ENCODE measurements at places on chromosomes 4 and X. TPM values are rescaled to one million over a fixed set of nuclear protein-coding genes. Genes with fewer than 3 reads are reported as not detected.

DNA sequence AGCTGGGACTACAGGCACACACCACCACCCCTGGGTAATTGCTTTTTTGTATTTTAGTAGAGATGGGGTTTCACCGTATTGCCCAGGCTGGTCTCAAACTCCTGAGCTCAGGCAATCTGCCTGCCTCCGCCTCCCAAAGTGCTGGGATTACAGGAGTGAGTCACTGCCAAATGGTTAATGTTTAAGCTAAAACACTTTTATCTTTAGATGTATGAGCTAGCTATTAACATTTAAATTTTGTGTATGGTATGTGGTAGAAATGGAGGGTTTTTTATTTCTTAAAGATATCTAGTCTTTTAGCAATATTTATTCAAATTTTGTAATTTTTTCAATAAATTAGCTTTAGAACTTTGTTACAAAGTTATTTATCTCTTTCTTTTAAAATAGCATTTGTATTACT lies 1659.8 kb upstream of the ADGRL3 start:
- no peak for DNase-seq

Gene GPR50
- polyA plus RNA-seq, result not detected

Gene NSUN7
- polyA plus RNA-seq, result 0.75 TPM

Gene PWWP3B
- polyA plus RNA-seq, result not detected

Gene ESX1
- not detected for polyA plus RNA-seq

Gene PPEF2
- 0.32 TPM for polyA plus RNA-seq

GRCh38 chr4:163833669-163834068 lies 339.2 kb downstream of the TMA16 start:
- DNase-seq, result no peak

DNA sequence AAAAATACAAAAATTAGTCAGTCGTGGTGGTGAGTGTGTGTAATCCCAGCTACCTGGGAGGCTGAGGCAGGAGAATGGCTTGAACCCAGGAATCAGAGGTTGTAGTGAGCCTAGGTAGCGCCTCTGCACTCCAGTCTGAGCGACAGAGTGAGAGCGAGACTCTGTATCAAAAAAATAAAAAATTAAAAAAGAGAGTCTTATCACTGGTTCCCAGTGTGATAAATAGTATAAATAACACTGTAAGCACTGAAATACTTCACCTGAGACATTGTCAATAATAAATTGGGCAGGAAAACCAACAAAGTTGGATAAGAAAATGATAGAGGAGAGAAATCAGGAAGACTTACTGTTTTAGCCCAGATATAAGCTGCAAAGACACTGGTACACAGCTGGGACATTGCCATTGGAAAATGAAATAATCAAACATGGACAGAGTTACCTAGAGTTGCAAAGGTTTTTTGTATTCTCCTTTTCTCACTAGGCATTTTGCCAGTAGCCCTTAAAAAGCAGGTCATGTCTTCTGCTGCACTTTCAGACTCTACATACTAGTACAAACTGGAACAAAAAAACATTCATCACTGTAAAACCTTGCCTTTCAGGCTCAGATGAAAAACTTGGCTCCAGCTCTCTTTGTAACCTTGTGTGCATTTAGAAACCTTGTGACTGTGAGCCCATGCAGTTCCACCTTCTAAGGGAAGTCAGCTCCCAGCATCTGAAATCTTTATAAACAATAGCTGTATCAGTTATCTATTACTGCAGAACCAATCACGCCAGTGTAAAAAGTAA lies 55.0 kb upstream of the PPP1R2C start:
- DNase-seq, result no peak

DNA sequence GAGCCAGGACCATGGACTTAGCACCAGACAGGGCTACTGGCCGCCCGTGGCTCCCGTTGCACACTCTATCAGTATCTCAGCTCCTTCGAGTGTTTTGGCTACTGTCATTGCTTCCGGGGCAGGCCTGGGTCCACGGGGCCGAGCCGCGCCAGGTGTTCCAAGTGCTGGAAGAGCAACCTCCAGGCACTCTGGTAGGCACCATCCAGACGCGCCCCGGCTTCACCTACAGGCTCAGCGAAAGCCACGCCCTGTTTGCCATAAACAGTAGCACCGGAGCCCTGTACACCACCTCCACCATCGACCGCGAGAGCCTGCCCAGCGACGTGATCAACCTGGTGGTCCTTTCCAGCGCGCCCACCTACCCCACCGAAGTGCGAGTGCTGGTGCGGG lies 1.6 kb downstream of the FAT4 start:
- peak; percentile 3 for DNase-seq

Gene DSPP
- not detected for polyA plus RNA-seq

DNA sequence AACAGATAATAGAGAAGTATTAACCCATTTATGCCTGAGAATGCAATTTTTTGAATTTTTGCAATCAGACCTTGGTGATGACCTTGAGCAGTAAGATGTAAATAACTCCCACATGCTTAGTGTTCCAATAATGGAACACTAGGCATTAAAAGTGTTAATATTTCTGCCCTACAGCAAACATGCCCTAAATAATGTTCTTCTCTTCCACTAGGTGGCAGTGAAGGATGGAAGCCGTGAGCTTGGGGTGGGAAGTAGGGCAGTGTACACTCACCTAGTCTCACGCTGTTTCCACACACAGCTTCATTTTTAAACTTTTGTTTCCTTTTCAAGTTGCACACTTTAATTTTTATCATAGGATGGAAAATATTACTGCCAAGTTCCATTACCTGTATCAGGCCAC lies 613.1 kb upstream of the HS3ST1 start:
- DNase-seq, result no peak

- DNase-seq, result no peak
Observed at GRCh38 chrX:148536961-148537360, 36.5 kb downstream of the AFF2 start.

DNA sequence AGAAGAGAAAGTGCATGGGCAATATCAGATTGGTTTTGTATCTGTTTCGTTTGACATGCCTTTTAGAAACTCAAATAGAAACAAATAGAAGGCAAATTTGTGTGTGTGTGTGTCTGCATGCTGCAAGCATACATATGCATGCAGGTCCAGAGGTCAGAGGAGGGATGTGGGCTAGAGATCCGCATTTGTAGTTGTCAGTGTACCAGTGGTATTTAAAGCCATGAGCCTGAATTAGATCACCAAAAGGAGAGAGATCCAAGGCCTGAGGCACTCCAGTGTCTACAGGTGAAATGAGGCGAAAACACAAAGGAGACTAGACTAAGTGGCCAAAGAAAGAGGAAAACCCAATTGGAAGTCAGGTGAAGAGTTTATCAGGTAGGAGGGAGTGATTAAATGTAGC lies 106.7 kb downstream of the CORIN start:
- no peak for DNase-seq

Gene ARX
- polyA plus RNA-seq, result not detected

DNA sequence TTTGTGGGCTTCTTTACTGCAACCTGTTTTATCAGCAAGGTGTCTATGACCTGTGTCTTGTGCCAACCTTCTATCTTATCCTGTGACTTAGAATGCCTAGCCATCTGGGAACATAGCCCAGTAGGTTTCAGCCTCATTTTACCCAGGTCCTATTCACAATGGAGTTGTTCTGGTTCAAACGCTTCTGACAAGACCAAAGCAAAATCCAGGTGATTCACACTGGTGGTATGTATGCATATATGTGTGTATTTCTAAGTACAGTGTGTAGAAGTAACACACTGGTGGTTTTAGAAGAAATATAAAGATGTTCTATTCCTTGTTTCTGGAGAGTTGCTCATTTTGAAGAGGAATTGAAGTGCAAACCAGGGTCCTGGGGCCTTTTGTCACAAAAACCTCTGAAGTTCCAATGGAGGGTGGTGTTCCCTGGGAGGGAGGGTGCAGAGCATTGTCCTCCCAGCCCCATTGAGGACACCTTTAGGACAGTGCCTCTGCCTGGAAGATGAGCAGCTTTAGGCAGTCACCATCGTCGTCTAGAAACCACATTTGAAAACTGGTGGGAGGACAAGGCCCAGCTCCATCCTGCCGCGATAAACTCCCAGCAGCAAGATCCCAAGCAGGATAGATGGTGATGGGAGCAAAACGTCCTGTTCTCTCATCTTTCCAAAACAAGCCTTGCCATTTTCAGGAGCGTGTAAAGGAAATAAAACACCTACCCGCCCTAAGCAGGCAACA lies 191.4 kb downstream of the TSPAN5 start:
- no peak for DNase-seq

DNA sequence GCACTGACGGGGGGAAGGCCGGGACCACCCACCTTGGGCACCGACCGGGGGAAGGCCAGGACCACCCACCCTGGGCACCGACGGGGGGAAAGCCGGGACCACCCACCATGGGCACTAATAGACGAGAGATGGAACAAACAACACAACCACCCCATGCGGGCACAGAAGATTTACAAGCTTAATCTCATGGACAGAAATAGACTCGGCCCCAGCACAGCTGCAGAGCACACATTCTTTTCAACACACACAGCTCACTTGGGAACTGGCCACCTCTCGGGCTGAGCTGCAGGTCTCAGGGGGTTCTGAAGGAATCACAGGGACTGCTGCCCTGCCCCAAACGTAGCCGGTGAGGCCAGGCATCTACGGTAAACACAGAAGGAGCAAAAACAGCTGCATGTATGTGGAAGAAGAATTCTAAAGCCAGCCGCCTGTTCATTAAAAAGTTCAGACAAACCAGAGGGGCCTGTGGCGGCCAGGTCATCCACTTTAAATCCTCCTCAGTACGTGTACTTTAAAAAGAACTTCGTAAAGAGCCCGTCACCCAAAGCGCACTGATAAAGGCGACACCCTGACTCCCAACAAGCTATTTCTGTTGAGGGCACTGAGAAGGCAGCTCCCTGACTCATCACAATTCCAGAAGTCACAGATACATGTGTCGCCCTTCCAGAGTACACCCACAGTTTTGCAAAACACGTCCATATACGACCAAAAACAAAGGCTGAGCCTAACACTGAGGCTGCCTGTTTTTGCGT lies 17.7 kb downstream of the PPP2R3B start:
- DNase-seq, result no peak

GRCh38 chr4:15455290-15455689 lies 14.4 kb upstream of the CC2D2A start:
- no peak for DNase-seq

- DNase-seq, result no peak
Observed at GRCh38 chr4:20430259-20430941, 178.7 kb downstream of the SLIT2 start.

GRCh38 chr4:148238086-148238485 lies 204.1 kb downstream of the NR3C2 start:
- no peak for DNase-seq

Gene SLC30A9
- 12.6 TPM for polyA plus RNA-seq

GRCh38 chr4:113423631-113424030 lies 337.9 kb downstream of the CAMK2D start:
- DNase-seq, result no peak

DNA sequence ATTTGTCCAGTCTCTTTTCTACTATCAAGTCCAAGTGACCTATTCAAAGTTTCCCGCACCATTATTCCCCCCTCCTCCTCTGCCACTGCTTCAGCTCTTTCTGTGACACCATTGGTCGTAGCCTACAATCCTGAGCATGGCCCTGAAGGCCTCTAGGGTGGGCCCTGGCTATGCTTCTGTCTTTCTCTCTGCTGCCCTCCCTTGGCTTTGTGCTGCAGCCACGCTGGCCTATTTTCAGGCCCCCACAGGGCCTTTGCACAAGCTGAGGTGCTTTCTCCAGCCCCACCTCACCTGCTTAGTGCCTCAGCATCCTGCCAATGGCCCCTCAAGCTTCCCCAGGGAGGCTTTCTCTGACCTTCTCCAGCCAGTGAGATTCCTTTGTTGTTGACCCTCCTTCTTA lies 156.5 kb downstream of the NHS start:
- DNase-seq, result no peak

- no peak for DNase-seq
Observed at GRCh38 chrX:20181598-20182329, 40.1 kb upstream of the EIF1AX start.

- no peak for DNase-seq
Observed at GRCh38 chrX:13859724-13860123, 42.8 kb upstream of the GPM6B start.
